ENCODE measurements at places on chromosomes 1 and 21. TPM values are rescaled to one million over a fixed set of nuclear protein-coding genes. Genes with fewer than 3 reads are reported as not detected.

Gene ZZZ3
- 63.8 TPM for total RNA-seq

Gene HSPB7
- 3.5 TPM for total RNA-seq

Gene ATP1A4
- total RNA-seq: not detected

DNA sequence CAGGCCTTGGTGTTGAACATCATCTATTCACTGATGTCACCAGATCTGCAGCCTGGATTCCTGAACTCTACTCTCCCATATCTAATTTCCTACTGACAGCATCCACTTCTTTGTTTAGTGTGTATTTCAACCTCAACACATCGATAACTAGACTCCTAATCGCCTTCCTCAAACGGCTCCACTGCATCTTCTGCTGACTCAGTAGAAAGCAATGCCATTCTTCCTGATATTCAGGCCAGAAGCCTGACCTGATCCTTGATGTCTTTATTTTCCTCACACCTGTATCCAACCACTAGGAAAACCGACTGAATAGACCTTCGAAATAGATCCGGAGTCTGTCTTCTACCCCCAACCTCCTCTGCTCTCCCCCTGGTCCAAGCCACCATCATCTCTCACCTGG is 466.9 kb downstream of the PCP4 start:
- DNase-seq: no peak

GRCh38 chr21:29279558-29279957 is 19.2 kb upstream of the BACH1 start:
- DNase-seq: no peak

Gene S100A4
- 165 TPM for total RNA-seq

DNA sequence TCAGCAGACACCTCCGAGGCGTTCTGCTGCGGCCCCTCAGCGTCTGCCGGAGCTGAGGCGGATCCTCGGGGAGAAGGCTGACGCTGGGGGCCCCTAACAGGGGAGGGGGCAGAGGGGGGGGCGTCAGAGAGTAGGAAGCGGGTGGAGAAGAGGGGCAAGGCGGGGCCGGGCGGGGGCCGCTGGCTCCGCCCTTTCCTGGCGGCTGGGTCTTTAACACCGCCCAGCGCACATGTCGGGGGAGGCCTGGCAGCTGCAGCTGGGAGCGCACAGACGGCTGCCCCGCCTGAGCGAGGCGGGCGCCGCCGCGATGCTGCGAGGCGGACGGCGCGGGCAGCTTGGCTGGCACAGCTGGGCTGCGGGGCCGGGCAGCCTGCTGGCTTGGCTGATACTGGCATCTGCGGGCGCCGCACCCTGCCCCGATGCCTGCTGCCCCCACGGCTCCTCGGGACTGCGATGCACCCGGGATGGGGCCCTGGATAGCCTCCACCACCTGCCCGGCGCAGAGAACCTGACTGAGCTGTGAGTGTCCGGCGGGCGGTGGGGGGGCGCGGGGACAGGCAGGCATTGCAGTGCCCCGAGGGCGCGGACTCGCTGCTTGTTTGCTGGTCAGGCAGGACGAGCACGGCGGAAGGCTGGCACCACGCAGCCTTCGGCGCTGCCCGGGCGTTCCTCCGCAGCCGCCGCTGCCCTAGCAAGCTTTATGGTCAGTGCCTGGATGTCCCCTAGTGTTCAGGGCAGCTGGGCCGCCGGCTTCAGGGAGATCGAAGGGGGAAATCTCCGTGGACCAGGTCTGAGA is at the start of gene NTRK1:
NTRK1 (plus strand) TSS at position 238 of the 796 bp plus-strand sequence; CDS start at position 308, 70 bp downstream.
- DNase-seq: peak; percentile 29

DNA sequence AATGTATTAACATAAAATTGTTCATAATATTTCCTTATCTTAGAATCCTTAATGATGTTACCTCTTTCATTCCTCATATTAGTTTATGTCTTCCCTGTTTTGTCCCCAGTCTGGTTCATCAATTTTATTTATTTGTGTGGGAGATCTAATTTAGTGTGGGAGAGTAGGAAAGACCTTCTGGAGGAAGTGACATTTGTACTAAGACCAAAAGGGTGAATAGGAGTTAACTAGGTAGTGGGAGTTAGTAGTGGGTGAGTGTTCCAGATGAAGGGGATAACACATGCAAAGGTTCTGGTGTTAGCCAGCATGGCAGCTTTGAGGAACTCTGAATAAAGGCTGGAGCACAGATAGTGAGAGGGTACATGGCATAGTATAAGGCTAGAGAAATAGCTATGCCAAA is 21.4 kb downstream of the RASAL2 start:
- no peak for DNase-seq

Gene PGLYRP3
- not detected for total RNA-seq

Gene LCE1E
- total RNA-seq: not detected

Gene KRTAP8-1
- total RNA-seq: not detected

DNA sequence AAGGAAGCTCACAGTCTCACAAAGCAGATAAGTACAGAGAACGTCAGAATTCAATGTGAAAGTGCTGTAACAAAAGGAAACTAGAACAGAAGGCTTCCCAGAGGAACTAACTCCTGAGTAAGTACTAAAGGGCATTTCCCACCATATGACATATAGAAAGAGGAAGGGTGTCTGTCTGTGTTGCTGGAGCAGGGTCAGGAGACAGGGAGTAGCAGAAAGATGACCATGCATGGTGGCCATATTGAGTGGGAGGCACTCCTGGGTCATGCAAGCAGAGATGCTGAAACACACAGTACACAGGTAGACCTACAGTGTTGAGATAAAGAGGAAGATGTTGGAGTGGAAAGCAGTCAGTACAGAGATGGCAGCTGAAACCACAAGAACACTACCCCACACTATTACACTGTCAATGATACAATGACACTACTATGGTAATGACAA is 47.3 kb downstream of the SLC25A24 start:
- DNase-seq: no peak

DNA sequence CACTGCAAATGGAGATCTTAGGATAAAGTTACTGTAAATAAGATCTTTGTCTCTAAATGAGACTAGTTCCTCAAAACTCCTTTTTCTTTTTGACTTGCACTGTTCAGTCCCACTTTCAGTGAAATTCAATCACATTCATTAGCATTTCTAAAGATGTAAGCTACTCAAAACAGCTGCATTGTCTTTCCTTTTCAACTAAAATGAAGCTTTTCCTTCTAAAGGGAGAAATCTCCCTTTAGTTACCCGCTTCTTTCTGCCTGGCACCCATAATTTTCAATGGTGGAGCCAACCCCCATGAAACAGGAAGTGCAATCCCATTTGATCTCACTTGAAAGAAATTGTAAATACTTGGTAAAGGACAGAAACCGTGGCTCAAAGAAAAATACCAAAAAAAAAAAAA is 387.4 kb upstream of the PKN2 start:
- no peak for DNase-seq

Gene SPRR2B
- total RNA-seq: not detected

Gene CYP4A11
- not detected for total RNA-seq
